ENCODE measurements at places on chromosomes 4 and X. TPM values are rescaled to one million over a fixed set of nuclear protein-coding genes. Genes with fewer than 3 reads are reported as not detected.
A peak's percentile ranks its signal among the peaks of the same experiment; 100 is the strongest.

The CFAP47 gene
- not detected for total RNA-seq

The VGLL1 gene
- total RNA-seq = not detected

The TRIM75 gene
- not detected for total RNA-seq

The MAGEB17 gene
- total RNA-seq = not detected

The GAB3 gene
- 5.1 TPM for total RNA-seq

The CSAG1 gene
- not detected for total RNA-seq

The FTSJ1 gene
- total RNA-seq = 103 TPM

The NKX6-1 gene
- not detected for total RNA-seq

The LRIT3 gene
- total RNA-seq = not detected

GRCh38 chr4:69731241-69731640, 29.2 kb downstream of the SULT1B1 start:
- no peaks in the 10 kb centered on the region for H3K27me3 ChIP-seq
- no peak overlapping the region for H3K27ac ChIP-seq
- no peaks in the 10 kb centered on the region for H3K4me1 ChIP-seq
- DNase-seq = no peak
- H3K36me3 ChIP-seq = no peaks in the 10 kb centered on the region

- peak overlapping the region; percentile 74 for H3K4me3 ChIP-seq
- no peaks in the 10 kb centered on the region for H3K36me3 ChIP-seq
- H3K4me1 ChIP-seq = no peaks in the 10 kb centered on the region
- peaks cover 5% of the 10 kb centered on the region for H3K27me3 ChIP-seq
Observed at GRCh38 chrX:74923942-74924448, 1.3 kb downstream of the NEXMIF start.

DNA sequence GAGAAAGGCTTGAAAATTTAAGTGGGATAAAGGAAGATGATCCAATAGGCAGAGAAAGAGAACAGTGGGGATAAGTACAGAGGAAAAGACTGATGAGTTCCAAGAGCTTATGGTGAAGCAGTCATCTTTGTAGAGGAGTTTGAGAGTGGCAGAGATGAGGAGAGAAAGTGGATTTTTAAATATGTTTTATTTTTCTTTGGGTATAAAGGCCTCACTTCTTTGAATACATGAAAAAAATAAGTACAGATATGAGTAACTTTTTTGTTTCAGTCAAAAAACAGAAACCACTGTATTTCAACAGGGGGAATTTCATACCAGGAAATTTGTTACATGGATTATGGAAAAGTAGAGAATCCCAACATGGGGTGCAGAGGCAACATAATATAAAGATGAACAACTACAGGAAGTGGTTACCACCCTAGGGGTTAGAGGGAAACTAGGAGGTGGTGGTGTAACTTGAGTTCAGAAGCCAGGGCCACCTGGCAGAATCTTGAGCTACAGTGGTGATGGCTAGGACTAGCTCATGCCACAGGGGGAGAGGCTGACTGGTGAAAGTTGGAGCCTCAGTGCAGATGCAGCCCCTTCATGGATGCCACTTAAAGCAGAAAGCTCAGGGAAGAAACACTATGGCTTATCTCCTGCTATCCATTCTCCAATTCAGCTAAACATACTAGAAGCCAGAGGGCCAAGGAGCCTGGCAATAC, 3.4 kb upstream of the CYBB start:
- DNase-seq = no peak
- H3K36me3 ChIP-seq = no peaks in the 10 kb centered on the region
- peaks cover 22% of the 10 kb centered on the region for H3K4me1 ChIP-seq
- peak overlapping the region; percentile 40 for H3K4me3 ChIP-seq
- H3K27ac ChIP-seq = peak overlapping the region; percentile 32
- no peaks in the 10 kb centered on the region for H3K27me3 ChIP-seq

- H3K27me3 ChIP-seq = no peaks in the 10 kb centered on the region
- no peak overlapping the region for H3K4me3 ChIP-seq
- H3K4me1 ChIP-seq = no peaks in the 10 kb centered on the region
- no peak overlapping the region for H3K27ac ChIP-seq
- DNase-seq = no peak
Observed at GRCh38 chrX:68889249-68889648, 60.4 kb downstream of the EFNB1 start.

- DNase-seq = no peak
- H3K27ac ChIP-seq = no peak overlapping the region
- H3K36me3 ChIP-seq = no peaks in the 10 kb centered on the region
- no peak overlapping the region for H3K4me3 ChIP-seq
Observed at GRCh38 chr4:11343536-11343935, 85.2 kb downstream of the HS3ST1 start.

DNA sequence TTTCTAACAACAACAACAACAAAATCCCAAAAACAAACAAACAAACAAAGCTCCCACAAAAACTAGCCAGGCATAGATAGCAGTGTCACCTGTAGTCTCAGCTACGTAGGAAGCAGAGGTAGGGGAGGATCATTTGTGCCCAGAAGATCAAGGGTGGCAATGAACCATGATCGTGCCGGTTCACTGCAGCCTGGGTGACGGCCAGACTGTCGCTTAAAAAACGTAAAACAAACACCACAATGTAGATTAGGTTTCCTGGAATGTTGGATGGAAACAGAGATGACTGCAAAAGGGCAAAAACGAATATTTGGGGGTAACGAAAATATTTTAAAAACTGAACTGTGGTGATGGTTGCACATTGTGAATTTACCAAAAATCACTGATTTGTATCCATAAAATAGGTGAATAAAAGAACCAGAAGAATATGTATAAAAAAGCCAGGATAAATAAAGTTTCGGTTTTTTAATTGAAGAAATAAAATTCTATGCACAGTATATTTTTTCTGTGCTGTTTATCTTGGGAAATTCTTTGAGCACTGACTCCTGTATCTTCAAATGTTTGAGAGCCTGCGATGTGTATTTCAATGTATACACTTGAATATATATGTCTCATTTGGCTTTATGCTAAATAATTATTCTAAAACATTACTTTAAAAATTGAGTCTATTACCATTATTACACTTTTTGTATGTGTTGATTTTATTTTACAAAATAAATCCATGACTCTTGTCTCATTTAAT, 1477.0 kb downstream of the PCDH7 start:
- no peaks in the 10 kb centered on the region for H3K27me3 ChIP-seq
- no peak for DNase-seq
- no peak overlapping the region for H3K4me3 ChIP-seq
- H3K4me1 ChIP-seq = no peaks in the 10 kb centered on the region

GRCh38 chr4:142858446-142858845, 12.3 kb upstream of the INPP4B start:
- H3K4me3 ChIP-seq = no peak overlapping the region
- no peak for DNase-seq
- no peak overlapping the region for H3K27ac ChIP-seq
- H3K36me3 ChIP-seq = no peaks in the 10 kb centered on the region

- peaks cover 2% of the 10 kb centered on the region for H3K27me3 ChIP-seq
- no peaks in the 10 kb centered on the region for H3K36me3 ChIP-seq
- no peak overlapping the region for H3K4me3 ChIP-seq
- H3K4me1 ChIP-seq = no peaks in the 10 kb centered on the region
- DNase-seq = no peak
Observed at GRCh38 chrX:25287521-25287920, 271.8 kb upstream of the ARX start.

DNA sequence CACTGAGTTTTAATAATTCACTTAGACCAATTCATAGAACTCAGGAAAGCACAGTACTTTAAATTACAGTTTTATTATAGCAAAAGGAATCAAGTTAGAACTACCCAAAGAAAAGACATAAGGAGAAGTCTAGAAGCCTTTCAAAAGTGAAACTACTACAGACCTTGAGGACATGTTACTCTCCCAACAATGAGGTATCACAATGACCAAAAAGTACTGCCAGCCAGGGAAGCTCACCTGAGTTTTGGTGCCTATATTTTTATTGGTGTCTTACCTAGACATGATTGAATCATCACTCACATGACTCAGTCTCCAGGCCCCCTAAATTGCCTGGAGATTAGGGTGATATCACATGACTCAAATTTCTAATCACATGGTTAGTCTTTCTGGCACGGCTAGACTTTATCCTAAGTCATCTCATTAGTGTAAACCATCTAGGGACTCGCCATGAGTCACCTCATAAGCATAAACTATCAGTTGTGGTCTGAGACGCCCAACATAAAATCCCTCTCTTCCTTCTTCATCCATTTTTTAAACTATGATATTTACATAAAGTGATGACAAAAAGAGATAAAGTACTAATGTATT, 372.3 kb downstream of the TMA16 start:
- DNase-seq = no peak
- no peak overlapping the region for H3K4me3 ChIP-seq
- H3K36me3 ChIP-seq = no peaks in the 10 kb centered on the region
- H3K27me3 ChIP-seq = no peaks in the 10 kb centered on the region
- H3K27ac ChIP-seq = no peak overlapping the region
- H3K4me1 ChIP-seq = no peaks in the 10 kb centered on the region

GRCh38 chrX:45622042-45622423, 421.4 kb upstream of the DIPK2B start:
- peak overlapping the region; percentile 47 for H3K4me3 ChIP-seq
- H3K36me3 ChIP-seq = peaks cover 4% of the 10 kb centered on the region
- peak overlapping the region; percentile 91 for H3K27ac ChIP-seq
- DNase-seq = no peak

- DNase-seq = no peak
- H3K4me1 ChIP-seq = no peaks in the 10 kb centered on the region
- H3K27ac ChIP-seq = no peak overlapping the region
Observed at GRCh38 chr4:110671679-110672078, 48.8 kb upstream of the PITX2 start.

- H3K4me1 ChIP-seq = no peaks in the 10 kb centered on the region
- H3K27ac ChIP-seq = no peak overlapping the region
- H3K36me3 ChIP-seq = no peaks in the 10 kb centered on the region
- no peaks in the 10 kb centered on the region for H3K27me3 ChIP-seq
- DNase-seq = no peak
- H3K4me3 ChIP-seq = no peak overlapping the region
Observed at GRCh38 chr4:163540448-163540847, 46.0 kb downstream of the TMA16 start.

DNA sequence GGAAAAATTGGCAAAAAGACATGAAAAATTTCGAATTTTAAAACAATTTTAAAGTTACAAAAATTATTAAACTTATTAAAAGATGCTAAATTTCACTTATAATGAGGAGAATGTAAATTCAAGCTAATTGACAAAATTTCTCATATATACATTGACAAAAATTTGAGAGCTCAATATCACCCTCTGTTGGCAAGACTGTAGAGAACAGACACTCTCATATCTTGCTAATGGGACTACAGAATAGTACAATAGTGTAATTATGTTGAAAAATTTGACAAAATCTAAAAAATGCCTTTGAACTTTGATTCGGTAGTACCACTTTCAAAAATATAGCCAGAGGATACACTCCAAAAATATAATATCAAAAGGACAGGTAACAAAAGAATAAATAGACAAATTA, 29.8 kb downstream of the DCAF8L2 start:
- no peaks in the 10 kb centered on the region for H3K27me3 ChIP-seq
- no peak overlapping the region for H3K4me3 ChIP-seq
- no peak overlapping the region for H3K27ac ChIP-seq
- no peaks in the 10 kb centered on the region for H3K4me1 ChIP-seq
- H3K36me3 ChIP-seq = no peaks in the 10 kb centered on the region

DNA sequence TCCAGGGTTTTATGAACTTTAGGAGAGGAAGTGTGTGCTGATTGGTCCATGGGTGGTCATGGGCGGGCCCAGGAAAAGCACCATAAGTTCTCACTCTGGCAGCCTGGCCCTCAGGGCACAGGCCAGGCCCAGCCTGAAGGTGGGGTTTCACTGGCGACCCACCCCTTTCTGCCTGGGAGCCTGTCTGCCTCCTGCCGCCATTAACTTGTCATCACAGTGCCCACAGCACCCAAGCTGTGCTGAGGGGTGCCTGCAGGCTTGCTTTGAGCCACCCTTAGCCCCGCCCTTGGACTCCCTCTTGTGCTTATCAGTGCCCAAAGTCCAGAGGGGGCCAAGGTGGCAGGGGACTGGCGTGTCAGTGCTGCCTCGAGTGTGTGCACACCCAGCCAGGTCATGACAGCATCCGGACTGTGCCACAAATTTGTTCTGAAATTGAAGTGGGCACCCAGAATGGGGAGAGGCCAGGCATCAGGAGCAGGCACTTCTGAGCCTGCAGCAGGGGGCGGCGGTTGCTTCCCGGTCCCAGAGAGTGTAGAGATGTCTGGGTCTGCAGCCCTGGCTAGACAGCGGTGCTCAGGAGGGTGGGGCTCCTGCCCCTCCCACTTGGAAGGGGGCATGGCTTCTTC, 455.6 kb downstream of the TMA16 start:
- H3K4me3 ChIP-seq = no peak overlapping the region
- H3K27ac ChIP-seq = no peak overlapping the region
- H3K4me1 ChIP-seq = no peaks in the 10 kb centered on the region
- no peaks in the 10 kb centered on the region for H3K36me3 ChIP-seq

DNA sequence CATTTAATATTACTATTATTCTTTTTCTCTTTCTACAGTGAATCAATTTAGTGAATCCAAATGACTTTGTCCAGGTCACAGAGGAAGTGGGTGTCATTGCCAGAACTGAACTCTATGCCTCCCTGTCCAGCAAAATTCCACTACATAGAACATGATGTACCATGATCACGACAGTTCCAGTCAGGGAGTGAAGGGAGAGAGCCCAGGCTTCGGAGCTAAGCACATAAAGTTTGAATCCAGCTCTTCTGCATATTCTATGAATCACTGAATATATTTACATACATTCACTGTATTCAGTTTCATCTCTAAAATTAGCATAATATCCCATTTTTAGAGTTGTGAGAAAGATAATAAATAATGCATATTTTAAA, 17.4 kb downstream of the ARHGEF38 start:
- no peak for DNase-seq
- H3K4me3 ChIP-seq = no peak overlapping the region
- no peak overlapping the region for H3K27ac ChIP-seq
- H3K4me1 ChIP-seq = no peaks in the 10 kb centered on the region

GRCh38 chr4:126939401-126939800, 693.4 kb upstream of the INTU start:
- no peak overlapping the region for H3K27ac ChIP-seq
- DNase-seq = no peak
- H3K27me3 ChIP-seq = no peaks in the 10 kb centered on the region
- H3K4me3 ChIP-seq = no peak overlapping the region

- H3K27ac ChIP-seq = no peak overlapping the region
- H3K4me1 ChIP-seq = no peaks in the 10 kb centered on the region
- H3K36me3 ChIP-seq = no peaks in the 10 kb centered on the region
- H3K4me3 ChIP-seq = no peak overlapping the region
Observed at GRCh38 chr4:79442422-79442821, 34.4 kb upstream of the GK2 start.

DNA sequence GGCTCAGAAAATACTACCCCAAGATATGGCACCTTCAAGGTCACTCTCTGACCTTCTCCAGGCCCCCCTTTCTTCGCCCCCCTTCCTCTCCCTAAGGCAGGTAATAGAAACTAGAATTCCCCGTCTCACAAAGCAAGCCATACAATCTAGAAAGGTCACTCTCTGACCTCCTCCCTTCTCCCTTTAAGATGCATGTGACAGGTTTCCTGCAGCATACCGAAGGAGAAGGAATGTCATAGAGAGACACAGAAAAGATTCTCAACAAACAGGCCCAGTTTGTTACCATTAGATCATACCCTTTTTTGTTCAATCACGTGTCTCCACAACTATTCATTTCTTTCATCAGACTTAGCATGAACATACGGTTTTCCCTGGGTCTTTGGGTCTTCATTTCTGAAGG, 51.2 kb upstream of the RBMXL3 start:
- no peaks in the 10 kb centered on the region for H3K27me3 ChIP-seq
- H3K4me3 ChIP-seq = no peak overlapping the region
- DNase-seq = no peak
- no peak overlapping the region for H3K27ac ChIP-seq

Data from activated T-helper 1 cell treated with anti-CD3 and anti-CD28 coated beads, Interleukin-12 subunit alpha, Interleukin-12 subunit beta, Interleukin-2, Interleukin-4 antibody, amounts not matched to agents 30 ng/mL and 10 ng/mL and 1 ng/mL, durations not matched to agents 14 hours and 24 hours and 36 hours (primary cell).